ENCODE measurements at places on chromosomes 13 and 19. TPM values are rescaled to one million over a fixed set of nuclear protein-coding genes. Genes with fewer than 3 reads are reported as not detected.

GRCh38 chr13:96822895-96823294 lies 171.4 kb downstream of the OXGR1 start:
- no peak overlapping the region for H3K4me3 ChIP-seq
- no peaks in the 10 kb centered on the region for H3K36me3 ChIP-seq
- H3K4me1 ChIP-seq, result no peaks in the 10 kb centered on the region
- no peaks in the 10 kb centered on the region for H3K27me3 ChIP-seq
- no peak overlapping the region for H3K27ac ChIP-seq

GRCh38 chr13:33340631-33341030 lies 55.1 kb upstream of the STARD13 start:
- H3K4me1 ChIP-seq, result no peaks in the 10 kb centered on the region
- DNase-seq, result no peak
- H3K36me3 ChIP-seq, result no peaks in the 10 kb centered on the region
- no peaks in the 10 kb centered on the region for H3K27me3 ChIP-seq
- H3K27ac ChIP-seq, result peak overlapping the region; percentile 26
- H3K4me3 ChIP-seq, result no peak overlapping the region

Gene MEIOSIN
- total RNA-seq, result not detected

DNA sequence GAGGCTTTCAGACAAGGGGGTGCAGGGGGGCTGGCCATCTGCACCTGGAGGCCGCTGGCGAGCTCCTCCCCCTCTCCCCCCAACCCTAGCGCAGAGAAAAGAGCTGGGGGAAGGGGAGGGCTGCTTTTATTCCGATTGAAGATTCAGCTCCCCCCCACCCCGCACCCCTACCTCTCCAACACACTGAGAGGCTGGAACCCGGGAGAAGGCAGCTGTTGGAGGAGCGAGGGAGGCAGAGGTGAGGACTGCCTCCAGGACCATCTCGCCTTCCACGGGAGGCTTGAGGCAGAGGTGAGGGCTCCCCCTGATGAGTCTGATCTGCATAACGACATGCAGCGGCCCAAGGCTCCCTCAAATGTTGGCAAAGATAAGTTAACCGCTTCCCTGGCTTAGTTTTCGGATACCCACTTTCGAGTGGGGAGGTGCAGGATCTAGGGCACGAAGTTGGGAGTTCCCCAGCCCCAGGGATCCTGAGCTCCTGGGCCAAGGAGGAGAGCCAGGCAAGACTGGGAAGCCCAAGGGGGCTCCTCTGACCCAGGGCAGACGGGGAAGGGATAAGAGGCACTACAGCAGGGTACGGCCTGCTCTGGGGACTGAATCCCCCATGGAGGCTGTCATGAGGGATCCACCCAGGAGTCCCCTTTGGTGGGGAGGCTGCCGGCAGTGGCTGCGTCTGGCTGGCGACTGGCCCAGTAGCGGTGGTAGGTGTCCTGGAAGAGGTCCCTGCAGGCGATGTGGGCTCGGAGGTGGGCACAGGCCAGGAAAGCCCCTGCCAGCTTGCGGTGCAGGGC lies 1.2 kb upstream of the NUMBL start:
- no peaks in the 10 kb centered on the region for H3K27me3 ChIP-seq
- H3K27ac ChIP-seq, result peak overlapping the region; percentile 80
- H3K4me3 ChIP-seq, result peak overlapping the region; percentile 58
- DNase-seq, result no peak
- H3K36me3 ChIP-seq, result peaks cover 46% of the 10 kb centered on the region
- peaks cover 22% of the 10 kb centered on the region for H3K4me1 ChIP-seq

- DNase-seq, result no peak
- H3K27me3 ChIP-seq, result no peaks in the 10 kb centered on the region
- peak overlapping the region; percentile 97 for H3K27ac ChIP-seq
- no peaks in the 10 kb centered on the region for H3K36me3 ChIP-seq
These were observed 6.0 kb upstream of the BCL3 start for GRCh38 chr19:44742330-44743061.

Gene GARIN5A
- total RNA-seq, result 4.3 TPM

Gene C5AR1
- total RNA-seq, result 110 TPM

GRCh38 chr13:110411688-110412059 lies 104.6 kb downstream of the COL4A2 start:
- no peak overlapping the region for H3K4me3 ChIP-seq
- no peak for DNase-seq
- peaks cover 4% of the 10 kb centered on the region for H3K4me1 ChIP-seq
- H3K27ac ChIP-seq, result peak overlapping the region; percentile 49

Gene IGFL1
- 0.35 TPM for total RNA-seq

DNA sequence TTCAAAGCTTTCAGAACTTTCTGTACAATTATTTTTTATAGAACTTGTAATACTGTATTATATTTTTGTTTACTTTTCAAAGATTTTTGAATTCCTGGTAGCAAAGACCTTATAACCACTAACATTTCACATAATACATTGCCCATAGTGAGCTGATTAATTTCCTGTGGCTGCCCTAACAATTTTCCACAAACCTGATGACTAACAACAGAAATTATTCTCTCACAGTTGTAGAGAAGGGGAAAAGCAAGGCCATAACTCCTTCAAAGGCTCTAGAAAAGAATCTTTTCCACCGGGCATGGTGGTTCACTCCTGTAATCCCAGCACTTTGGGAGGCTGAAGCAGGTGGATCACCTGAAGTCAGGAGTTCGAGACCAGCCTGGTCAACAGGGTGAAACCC lies 19.1 kb downstream of the KLF12 start:
- no peaks in the 10 kb centered on the region for H3K36me3 ChIP-seq
- no peak overlapping the region for H3K27ac ChIP-seq
- H3K4me1 ChIP-seq, result no peaks in the 10 kb centered on the region
- H3K4me3 ChIP-seq, result no peak overlapping the region

GRCh38 chr19:5667751-5668271 lies 12.5 kb downstream of the MICOS13 start:
- no peak overlapping the region for H3K4me3 ChIP-seq
- DNase-seq, result no peak

- no peaks in the 10 kb centered on the region for H3K4me1 ChIP-seq
- H3K27ac ChIP-seq, result no peak overlapping the region
- H3K27me3 ChIP-seq, result no peaks in the 10 kb centered on the region
These were observed 8.7 kb upstream of the GGACT start for GRCh38 chr13:100597253-100597652.

GRCh38 chr13:26021956-26022355 lies 29.9 kb downstream of the SHISA2 start:
- no peak overlapping the region for H3K27ac ChIP-seq
- no peaks in the 10 kb centered on the region for H3K27me3 ChIP-seq
- no peak for DNase-seq
- no peak overlapping the region for H3K4me3 ChIP-seq
- peaks cover 9% of the 10 kb centered on the region for H3K4me1 ChIP-seq

Gene TNFSF9
- 5.5 TPM for total RNA-seq

Gene GPR183
- total RNA-seq, result 10.9 TPM

Gene ZNF667
- 3.0 TPM for total RNA-seq

- no peaks in the 10 kb centered on the region for H3K36me3 ChIP-seq
- H3K4me1 ChIP-seq, result peaks cover 19% of the 10 kb centered on the region
- no peak for DNase-seq
- H3K27me3 ChIP-seq, result no peaks in the 10 kb centered on the region
- no peak overlapping the region for H3K4me3 ChIP-seq
These were observed 473.6 kb downstream of the FOXO1 start for GRCh38 chr13:40192858-40193257.

- H3K4me3 ChIP-seq, result peak overlapping the region; percentile 67
These were observed 902 bp upstream of the CCDC106 start for GRCh38 chr19:55646889-55647731.

Gene ZNF682
- total RNA-seq, result 6.2 TPM

DNA sequence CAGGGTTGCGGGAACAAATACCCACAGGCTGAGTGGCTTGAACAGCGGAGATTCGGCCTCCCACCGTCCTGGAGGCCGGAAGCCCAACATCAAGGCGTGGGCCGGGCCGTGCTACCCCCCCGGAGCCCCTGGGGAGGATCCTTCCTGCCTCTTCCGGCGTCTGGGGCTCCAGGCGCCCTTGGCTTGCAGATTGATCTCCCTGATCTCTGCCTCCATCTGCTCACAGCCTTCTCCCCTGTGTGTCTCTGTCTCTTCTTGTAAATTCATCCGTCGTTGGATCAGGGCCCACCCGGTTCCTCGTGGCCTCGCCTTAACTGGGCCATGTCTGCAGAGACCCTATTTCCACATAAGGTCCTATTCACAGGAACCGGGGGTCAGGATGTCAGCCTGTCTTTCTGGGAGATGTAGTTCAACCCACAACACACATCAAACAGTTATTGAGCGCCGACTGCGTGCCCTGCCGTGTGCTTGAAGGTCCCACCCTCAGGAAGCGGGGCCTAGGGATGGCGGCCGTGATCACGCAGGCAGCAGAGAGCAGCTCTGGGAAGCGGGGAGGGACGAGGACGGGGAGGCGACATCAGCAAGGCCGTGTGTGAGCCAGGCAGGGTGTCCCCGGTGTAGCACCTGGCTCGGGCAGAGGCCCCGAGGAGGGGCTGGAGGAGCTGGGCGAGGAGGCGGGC lies 21.3 kb downstream of the HCN2 start:
- H3K4me1 ChIP-seq, result peaks cover 28% of the 10 kb centered on the region
- DNase-seq, result peak; percentile 31
- peaks cover 47% of the 10 kb centered on the region for H3K27me3 ChIP-seq
- no peaks in the 10 kb centered on the region for H3K36me3 ChIP-seq

- H3K36me3 ChIP-seq, result no peaks in the 10 kb centered on the region
- H3K4me3 ChIP-seq, result no peak overlapping the region
- H3K27me3 ChIP-seq, result no peaks in the 10 kb centered on the region
- H3K27ac ChIP-seq, result no peak overlapping the region
- no peak for DNase-seq
- H3K4me1 ChIP-seq, result no peaks in the 10 kb centered on the region
These were observed 387.1 kb upstream of the SGCG start for GRCh38 chr13:22793598-22794134.

- peaks cover 37% of the 10 kb centered on the region for H3K4me1 ChIP-seq
- no peak overlapping the region for H3K27ac ChIP-seq
- H3K36me3 ChIP-seq, result peaks cover 6% of the 10 kb centered on the region
- H3K4me3 ChIP-seq, result no peak overlapping the region
- no peak for DNase-seq
These were observed 20.8 kb upstream of the EPHX3 start for GRCh38 chr19:15253061-15253460.

GRCh38 chr19:6226012-6226411 lies 53.8 kb downstream of the MLLT1 start:
- no peak overlapping the region for H3K27ac ChIP-seq
- H3K27me3 ChIP-seq, result no peaks in the 10 kb centered on the region
- H3K36me3 ChIP-seq, result peaks cover 83% of the 10 kb centered on the region
- DNase-seq, result no peak
- no peak overlapping the region for H3K4me3 ChIP-seq
- no peaks in the 10 kb centered on the region for H3K4me1 ChIP-seq

DNA sequence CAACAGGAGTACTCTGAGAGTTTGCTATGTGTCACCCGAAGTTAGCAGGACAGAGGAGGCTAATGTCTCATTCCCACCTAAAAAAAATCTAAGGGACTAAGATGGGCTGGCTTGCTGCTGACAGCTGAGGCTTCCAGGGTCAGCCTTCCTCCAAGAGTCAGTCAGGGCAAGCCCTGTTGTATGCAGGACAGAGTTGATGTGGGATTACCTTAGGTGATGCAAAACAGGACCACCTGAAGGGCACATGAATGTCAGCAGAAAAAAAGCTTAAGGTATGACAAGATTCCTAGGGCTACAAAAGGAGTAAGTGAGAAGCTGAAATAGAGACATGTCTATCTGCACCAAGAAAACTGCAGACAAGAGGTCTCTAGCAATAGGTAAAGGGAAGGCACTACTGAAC lies 151.5 kb downstream of the NHLRC3 start:
- no peaks in the 10 kb centered on the region for H3K4me1 ChIP-seq
- no peak overlapping the region for H3K27ac ChIP-seq
- no peak overlapping the region for H3K4me3 ChIP-seq
- H3K27me3 ChIP-seq, result no peaks in the 10 kb centered on the region

Gene SYNE4
- total RNA-seq, result 13.1 TPM

DNA sequence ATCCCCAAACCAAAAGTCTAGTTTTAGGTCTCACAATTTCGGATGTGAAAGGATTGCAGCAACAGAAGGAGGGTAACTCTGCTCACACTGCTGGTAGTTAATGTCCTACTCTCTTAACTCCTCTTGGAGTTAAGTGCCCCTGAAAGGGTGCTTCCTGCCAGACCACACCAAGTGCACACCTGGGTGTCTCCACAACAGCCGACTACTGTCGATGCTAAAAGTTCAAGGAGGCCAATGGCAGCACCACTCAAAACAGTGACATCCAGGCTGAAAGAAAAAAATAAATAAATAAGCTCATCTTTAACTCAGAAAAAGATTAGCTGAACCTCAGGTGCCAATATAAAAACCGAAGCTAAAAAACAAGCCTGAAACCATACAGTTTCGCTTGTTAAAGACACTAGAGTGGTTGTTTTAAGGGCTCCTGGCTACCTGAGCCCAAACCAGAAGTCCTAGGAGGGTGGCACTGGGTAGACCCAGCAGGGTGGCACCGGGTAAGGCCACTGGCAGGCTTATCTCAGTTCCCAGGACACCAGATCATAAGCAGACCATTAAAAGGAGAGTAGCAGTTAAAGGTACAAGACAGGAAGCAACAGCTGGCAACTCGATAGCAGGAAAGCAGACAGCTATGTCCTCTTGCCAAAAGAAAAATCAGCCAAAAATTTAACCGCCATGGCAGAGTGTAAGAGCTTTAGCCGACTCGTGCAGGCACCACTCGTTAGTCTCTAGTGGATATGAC lies 39.3 kb downstream of the BRD4 start:
- H3K36me3 ChIP-seq, result no peaks in the 10 kb centered on the region
- DNase-seq, result no peak
- no peak overlapping the region for H3K4me3 ChIP-seq
- H3K27me3 ChIP-seq, result no peaks in the 10 kb centered on the region

All from left lung (tissue), 14 donors.